ENCODE measurements at places on chromosomes 2 and 18.

DNA sequence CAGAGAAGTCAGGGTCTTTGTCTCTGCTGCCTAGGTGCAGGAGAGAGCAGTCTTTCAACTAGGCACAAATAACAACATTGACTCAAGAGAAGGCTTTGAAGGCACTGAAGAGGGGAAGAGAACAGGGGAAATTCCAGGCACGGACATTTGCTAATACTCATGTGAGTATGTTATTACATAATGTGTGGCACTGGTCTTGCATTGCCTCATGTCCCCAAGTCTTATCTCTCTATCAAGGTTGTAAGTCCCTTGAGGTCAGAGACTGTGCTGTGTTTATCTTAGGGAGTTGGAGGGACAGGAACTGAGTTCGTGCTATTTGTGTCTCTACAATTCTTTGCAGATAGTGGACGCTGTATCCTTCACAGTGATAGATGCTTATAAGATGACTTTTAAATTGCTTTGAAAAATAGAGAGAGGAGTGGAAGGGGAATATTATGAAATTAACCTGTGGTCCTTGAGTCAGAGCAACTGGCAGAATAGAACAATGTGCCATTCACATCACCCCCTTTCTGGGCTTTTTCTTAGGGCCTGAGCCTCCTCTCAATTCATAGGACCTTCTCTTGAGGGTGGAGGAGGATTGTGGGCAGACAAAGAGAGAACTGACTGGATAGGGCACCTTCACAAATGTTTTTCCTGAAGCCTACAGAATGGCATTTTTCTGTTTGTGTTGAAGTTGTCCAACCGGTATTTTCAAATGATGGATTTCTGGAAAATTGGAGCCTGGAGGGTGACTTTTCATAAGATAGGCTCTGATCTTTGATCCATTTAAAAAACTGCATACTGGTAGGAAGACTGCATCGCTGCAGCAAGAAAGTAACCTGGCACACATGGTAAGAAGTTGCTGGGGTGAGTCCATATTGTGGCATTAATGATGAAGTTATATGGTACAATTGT is 96.6 kb upstream of the CXCR4 start:
- no peak for DNase-seq

GRCh38 chr2:111199840-111200239 is 79.1 kb downstream of the BCL2L11 start:
- no peak for DNase-seq

DNA sequence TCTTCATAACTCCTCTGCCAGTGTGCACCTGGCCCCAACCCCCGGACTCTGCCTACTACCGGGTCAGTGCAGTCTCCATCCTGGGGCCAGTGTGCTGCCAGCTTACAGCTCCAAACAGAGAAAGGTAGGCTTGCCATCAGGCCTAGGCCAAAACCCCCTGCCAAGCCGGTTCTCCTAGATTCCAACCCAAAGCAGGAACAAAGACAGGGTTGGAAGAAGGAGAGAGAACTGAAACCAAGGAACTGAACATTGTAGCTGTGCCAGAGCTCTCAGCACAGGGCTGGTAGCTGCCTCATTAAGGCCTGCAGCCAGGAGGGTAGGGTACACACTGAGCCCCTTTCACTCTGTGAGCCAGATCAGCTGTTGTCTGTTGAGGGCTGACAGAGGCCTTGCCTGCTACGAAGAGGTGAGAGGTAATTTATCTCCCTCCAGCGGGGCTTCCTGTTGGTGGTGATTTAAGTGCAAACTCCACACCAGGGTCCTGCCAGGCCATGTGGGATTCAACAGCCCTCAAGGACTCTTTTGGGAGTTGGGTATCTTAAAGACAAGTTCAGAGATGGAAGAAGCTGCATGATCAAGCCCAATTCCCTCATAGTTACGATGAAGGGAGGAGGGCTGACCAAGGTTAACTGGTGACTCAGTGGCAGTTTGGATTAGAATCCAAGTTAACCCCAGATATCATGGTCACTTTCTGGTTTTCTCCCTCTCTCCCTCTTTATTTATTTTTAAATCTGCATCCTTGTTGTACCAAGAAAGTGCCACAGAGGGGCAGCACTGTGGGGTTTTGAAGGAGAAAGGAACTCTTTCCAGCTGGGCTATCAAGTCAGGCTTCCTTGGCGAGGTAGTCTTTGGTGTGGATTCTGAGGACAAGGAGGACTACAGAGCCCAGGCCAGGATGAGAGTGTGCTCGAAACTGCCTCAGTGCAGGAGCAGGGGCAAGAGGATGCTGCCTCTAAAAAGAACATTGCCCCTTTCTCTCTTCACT is 48.1 kb downstream of the CYRIA start:
- DNase-seq = no peak

DNA sequence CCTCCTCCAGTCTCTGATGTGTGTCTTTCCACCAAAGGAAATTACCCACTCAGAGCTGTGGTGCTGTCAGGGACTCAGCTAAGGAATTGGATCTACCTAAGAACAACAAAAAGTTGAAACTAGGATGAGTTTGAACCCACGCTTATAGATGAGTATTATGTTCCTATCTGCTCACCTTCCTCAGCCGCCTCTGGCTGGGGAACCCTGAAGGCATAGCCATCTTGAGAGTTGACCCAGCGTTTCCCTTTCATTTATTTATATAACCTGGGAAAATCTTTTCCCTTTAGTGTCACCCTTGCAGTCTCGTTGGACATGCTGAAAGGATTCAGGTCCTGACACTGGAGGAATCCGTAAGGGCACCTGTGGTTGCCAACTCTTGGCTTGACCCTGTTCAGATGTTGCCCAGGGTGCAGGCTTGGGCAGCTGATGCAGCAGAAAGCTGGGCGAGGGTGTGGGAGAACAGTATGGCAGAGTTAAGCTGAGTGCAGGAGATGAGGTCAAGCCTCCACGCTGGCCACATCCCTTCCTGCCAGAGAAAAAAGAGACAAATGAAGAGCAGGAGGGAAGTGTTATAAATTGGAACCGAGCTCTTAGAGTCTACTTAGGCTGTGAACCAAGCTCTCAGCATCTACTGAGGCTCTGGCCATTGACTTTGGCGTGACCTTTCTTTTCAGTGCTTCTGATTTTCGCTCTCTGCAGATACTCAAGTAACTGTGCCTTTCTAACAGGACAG is 1.9 kb downstream of the CDH20 start:
- no peak for DNase-seq

- DNase-seq = no peak
Observed at GRCh38 chr2:238043851-238044250, 16.9 kb upstream of the SCLY start.

DNA sequence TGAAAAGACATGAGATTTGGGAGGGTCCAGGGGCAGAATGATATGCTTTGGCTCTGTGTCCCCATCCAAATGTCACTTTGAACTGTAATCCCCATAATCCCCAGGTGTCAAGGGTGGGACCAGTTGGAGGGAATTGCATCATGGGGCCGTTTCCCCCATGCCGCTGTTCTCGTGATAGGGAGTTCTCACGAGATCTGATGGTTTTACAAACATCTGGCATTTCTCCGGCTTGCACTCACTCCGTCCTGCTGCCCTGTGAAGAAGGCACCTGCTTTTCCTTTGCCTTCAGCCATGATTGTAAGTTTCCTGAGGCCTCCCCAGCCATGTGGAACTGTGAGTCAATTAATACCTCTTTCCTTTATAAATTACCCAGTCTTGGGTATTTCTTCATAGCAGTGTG is 51.4 kb downstream of the LPIN1 start:
- no peak for DNase-seq

DNA sequence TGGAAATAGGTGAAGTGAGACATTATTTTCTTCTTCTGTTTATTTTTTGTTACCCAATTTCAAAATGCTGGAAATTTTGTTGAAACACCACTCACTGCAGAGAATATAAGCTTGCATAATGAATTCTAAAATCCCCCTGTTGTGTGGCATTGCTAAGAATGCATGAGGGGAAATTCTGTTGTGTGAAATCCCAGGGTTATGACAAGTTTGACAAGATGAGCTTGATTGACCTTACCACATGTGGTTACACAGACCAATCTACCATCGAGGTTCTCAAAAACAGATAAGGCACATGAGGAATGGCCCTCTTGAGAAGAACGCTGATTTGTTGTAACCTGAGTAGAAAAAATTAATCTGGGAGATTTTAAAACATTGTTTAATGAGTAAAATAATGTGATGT is 261.6 kb upstream of the MMADHC start:
- DNase-seq = no peak
